ENCODE measurements at places on chromosomes 5 and 9.

- DNase-seq: no peak
These were observed 65.0 kb downstream of the TTLL11 start for GRCh38 chr9:122028089-122028488.

- DNase-seq: no peak
These were observed 50.9 kb upstream of the SLC44A1 start for GRCh38 chr9:105193560-105193959.

- DNase-seq: no peak
These were observed 13.2 kb downstream of the ITK start for GRCh38 chr5:157193699-157194424.

DNA sequence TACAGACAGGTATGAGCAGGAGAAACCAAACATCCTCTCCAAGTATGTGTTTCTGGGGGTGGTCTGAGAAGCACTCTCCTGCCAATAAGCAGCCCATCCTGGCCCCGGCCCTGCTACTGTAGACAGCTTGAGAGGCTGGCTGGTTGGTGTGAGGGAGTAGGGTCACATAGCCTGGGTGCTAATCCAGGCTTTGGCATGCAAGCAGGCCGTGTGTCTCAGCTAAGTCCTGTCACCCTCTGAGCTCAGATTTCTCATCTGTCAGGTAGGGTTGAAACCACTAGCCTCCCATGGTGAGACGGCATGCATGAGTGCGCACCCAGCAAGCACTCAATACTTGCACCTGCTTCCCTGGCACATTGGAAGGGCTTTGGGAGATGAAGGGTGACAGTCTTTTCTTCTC, 49.8 kb upstream of the PHYKPL start:
- DNase-seq: no peak

- no peak for DNase-seq
These were observed 42.1 kb upstream of the RAPGEF6 start for GRCh38 chr5:131677115-131677514.

DNA sequence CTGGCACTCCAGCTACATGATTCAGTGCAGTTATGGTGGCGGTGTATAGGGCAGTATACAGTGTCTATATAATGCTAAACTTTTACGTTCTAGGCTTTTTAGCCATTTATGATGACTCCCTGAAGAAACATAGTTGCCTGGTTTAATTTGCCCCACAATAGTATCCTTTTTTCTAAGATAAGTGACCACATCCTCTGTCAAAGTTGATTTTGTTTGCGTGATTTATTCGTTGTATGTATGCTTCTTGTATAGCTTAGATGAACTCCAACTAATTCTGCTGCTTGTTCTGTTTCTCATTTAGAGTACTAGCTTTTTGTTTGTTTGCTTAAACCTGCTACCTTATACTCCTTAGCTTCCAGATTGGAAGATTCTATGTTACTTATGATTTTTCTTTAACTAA, 83.6 kb downstream of the ERMP1 start:
- no peak for DNase-seq

- no peak for DNase-seq
These were observed 78.2 kb downstream of the GCNT1 start for GRCh38 chr9:76537150-76537646.

DNA sequence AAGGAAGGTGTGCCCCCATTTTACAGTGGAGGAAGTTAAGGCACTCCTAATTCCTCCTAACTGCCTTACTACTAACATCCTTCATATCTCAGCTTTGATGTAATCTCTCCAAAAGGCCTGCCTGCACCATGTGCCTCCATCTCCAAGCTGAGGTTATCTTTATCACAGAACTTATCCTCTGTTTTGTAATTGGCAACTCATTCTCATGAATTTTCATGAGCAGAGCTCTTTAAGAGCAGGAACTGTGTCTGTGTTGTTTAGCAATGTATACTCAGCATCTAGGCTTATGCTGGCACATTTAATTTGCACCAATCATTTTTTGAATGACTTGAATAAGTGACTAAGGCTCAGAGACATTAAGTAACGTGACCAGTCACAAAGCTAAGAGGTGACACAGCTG, 147.9 kb upstream of the VLDLR start:
- no peak for DNase-seq

GRCh38 chr5:78527054-78527859, 121.3 kb downstream of the LHFPL2 start:
- DNase-seq: no peak

- no peak for DNase-seq
These were observed 6.3 kb upstream of the NR5A1 start for GRCh38 chr9:124513376-124513994.

DNA sequence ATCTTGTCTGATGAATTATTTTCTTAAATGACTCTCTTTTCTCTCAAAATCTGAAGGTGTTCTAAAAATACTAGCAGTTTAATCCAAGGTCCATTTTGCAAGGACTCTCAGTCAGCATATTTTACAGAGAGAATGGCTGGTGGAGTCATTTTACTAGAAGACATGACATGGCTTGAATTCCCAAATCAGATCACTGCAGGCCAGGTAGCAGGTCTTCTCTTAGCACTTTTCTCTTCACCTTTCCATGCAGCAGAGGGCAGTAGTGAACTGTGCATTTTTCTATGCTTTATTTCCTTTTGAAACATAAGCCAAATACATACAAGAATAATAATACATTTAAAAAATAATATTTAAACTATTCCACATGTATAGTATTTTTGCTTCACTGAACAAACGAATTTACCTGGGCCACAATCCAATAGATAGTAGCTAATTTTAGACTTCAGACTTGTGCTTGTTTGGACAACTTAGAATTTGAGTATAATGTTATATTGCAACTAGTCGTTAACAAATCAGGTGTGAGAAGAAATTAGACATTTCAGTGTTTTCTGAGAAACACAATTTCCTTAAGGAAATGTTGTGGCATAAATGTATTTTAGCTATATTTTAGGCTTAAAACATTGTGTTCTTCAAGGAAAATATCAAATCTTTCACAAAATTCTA, 289.4 kb upstream of the DAB2 start:
- no peak for DNase-seq

DNA sequence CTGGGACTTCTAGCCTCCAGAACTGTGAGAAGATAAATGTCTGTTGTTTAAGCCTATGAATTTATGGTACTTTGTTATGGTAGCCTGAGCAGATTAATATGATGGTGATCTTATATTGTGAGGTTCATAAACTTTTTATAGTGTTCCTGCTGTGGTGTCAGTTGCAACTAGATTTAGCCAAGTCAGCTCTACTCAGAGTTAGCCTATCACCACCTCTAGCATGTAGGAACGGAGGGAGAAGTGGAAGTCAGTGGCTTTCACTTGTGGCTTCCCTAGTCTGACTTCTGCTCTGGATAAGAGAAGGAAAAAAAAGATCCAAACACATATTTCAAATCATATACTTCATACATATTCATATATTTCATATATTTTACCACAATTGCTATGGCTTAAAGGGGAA, 6.6 kb downstream of the POC5 start:
- DNase-seq: no peak

- no peak for DNase-seq
These were observed 2.5 kb upstream of the WHRN start for GRCh38 chr9:114507726-114508125.

GRCh38 chr9:68869022-68869421, 144.9 kb downstream of the PRKACG start:
- no peak for DNase-seq

DNA sequence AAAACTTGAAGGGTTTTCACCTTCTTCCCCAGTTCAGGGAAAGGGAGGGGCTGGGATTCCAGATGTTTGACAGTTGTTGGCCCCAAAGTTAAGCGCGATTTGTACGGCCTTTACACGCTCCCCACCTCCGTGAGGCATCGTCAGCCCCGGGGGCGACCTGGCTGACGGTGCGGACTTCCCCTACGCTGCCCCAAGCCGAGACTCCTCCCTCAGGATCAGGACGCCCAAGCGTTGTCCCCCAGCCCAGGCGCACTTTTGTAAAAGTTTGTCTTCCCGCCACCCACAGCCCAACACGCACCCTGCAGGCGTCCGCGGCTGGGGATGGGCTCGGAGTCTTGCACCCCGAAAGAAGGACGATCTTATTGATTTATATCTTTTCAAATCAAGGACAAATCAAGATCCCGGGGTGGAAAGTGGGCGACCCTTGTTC, 713 bp downstream of the MOB3B start:
- no peak for DNase-seq

DNA sequence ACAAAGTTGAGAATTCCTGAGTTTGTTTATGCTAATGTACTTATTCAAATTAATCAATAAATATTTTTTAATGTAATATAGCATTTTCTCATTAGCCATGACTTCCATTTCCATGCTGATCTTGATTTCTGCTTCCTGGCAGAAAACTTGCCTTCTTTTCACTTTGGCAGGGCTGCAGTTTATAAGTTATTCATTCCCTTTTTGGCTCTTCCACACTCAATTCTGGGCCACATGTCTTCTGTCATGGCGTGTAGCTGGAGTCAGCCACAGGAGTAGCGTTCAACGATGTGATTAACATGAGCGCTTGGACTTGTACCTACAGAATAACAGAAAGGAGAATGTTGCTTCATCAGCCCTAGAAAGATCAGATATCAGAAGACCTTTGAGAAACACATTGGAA, 172.9 kb downstream of the CFAP90 start:
- DNase-seq: no peak

GRCh38 chr5:135171336-135171735, 137.3 kb upstream of the PITX1 start:
- no peak for DNase-seq

DNA sequence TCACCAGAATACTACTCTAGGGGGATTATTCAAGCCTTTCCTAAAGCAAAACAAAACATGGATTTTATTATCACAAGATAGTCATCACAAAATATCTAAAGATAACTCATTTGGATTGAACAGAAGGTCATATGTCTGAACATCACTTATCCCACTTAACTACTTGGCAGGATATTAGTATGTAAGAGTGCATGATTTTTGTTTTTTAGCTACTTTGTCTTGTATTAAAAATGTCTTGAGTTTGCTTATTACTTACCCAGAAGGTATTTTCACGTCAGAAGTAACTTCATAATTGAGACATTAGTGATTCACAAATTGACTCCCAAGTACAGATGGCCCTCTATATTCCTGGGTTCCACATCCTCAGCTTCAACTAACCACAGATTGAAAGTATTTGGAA, 113.8 kb downstream of the TLE4 start:
- no peak for DNase-seq

DNA sequence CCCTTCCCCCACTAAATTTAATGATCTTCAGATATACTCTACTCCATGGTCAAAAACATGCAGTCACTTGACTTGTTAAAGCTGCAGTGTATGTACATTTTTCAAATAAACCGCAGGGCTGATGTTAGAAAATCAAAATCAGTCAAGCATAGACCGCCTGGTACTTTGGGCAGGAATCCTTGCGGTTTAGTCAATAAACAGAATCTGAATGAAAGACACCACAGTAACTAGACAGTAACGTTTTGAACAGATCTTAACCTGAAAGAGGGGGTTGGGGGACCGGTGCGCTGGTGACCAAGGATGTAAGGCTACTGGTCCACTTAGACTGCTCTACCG, 188.8 kb downstream of the BNC2 start:
- DNase-seq: no peak

DNA sequence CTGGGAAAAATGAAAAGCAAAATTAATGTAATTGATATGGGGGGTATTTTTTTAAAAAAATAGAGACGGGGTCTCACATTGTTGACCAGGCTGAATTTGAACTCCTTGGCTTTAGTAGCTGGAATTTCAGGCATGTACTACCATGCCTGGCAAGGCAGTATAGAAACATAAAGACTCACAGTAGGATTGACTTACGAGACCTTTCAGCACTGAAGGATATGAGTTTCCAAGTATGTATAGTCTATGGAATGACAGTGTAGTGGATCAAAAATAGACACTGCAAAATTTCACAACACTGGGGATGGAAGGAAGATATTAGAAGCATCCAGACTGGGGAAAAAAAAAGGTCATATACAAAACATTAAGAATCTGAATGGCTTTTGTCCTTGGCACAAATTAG, 6.8 kb downstream of the DCP2 start:
- no peak for DNase-seq

GRCh38 chr5:2886531-2886930, 135.1 kb upstream of the IRX2 start:
- DNase-seq: no peak

GRCh38 chr5:177312649-177313181, 1.0 kb upstream of the MXD3 start:
- no peak for DNase-seq

GRCh38 chr5:59538750-59539121, 354.8 kb downstream of the PDE4D start:
- no peak for DNase-seq

- no peak for DNase-seq
These were observed 122.7 kb downstream of the ST8SIA4 start for GRCh38 chr5:100780376-100780870.

- no peak for DNase-seq
These were observed 18.7 kb upstream of the ICE1 start for GRCh38 chr5:5403741-5404140.

DNA sequence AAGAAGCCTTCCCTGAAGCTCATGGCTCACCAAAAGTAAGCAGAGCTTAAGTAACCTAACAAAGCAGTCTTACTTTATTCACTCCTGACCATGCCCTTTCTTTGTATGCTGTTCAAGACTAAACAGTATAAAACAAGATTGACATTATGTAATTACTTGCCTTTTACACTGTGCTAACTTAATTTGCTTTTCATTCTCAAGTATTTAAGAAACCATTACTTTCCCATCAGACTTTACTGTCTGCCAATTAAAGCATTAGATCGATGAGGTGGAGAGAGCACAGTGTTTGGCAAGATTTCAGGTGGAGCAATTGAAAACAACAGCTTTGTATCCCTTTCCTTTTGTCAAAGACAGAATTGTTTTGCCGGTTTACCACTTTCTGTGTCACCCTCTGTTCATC, 98.2 kb downstream of the RORB start:
- DNase-seq: no peak

- no peak for DNase-seq
These were observed 49.9 kb downstream of the USP20 start for GRCh38 chr9:129885018-129885669.

DNA sequence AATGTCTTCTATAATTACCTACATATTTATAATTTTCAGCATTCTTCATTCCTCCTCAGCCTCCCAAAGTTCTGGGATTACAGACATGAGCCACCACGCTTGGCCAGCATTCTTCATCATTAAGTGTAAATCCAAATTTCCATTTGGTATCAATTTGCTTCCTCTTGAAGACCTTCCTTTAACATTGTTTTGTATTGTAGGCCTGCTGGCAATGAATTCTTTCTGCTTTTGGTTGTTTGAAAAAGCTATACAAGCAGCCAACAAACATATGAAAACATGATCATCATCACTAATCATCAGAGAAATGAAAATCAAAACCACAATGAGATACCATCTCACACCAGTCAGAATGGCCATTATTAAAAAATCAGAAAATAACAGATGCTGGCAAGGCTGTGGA, 56.4 kb downstream of the GCNT4 start:
- DNase-seq: no peak

Measured in cortex of kidney (tissue), 1 donor.